ENCODE measurements at places on chromosomes 12 and 14.
A peak's percentile ranks its signal among the peaks of the same experiment; 100 is the strongest.

- no peak for DNase-seq
Observed at GRCh38 chr14:101758913-101759593, 2.5 kb upstream of the PPP2R5C start.

DNA sequence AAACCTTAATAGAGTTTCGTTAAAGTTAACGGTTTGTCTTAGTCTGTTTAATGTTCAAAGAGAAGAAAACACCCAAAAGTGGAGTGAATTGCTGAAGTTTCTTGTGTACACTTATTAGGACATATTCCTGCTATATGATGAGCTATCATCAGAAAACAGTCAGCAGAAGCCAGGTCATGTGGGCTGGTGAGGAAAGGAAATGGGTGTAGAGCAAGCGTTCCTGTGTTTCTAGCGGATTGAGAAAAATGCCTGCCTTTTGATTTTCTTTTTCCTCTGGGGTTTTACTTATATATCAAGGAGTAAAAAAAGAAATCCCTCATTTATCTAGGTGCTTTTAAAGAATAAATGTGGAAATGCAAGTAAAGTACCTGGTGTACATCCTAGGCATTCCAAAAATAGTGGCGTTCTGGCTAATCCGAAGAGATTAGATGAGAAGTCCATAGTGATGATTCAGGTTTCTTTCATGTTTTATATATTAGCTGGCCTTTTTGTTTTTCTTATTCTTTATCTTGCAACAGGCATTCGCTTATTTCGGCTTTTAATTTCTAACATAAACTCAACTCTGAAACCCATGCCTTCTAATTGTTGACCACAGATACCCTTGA, 50.7 kb downstream of the FLRT2 start:
- no peak for DNase-seq

DNA sequence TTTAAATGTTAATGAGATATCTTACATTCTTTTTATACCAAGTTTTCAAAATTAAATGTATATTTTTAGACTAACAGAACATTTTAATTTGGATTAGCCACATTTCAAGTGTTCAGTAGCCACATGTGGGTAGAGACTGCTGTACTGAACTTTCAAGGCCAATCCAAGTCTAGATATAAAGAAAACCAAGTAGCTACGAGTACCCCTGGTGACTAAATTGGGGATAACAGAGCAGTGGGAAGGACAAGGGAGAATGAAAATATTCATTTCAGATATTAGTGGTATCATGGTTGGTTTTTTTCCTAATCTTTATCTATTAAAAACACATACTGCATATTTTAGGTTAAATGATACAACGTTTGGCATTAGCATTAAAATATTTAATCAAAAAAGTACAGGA, 69.4 kb upstream of the RHOJ start:
- DNase-seq = no peak

DNA sequence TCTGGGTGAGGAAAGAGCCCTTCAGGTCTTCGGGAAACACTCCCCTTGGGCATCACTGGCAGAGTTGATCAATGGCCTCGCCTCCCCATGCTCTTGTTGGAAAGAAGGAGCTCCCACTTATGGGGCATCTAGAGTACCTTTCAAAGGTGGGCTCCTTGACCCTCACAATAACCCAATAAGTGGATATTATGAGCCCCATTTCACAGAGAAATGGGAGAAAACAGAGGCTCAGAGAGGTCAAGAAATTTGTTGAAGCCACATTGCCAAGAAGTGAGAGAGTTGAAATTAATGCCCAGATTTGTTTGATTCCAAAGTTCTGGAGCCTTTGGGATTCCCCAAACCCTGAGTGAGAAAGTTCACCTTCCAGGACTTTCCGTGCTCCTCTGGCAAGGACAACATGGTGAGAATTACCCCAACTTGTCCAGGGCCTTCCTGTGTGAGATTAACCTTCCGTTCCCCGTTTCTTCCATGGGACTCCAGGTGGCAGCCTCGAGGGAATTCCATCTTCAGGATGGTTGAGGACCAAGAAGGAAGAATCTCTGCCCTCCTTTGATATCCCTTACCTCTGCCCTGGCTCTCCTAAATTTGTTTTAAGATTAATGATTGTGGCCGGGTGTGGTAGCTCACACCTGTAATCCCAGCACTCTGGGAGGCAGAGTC, 7.5 kb upstream of the CHD4 start:
- no peak for DNase-seq

DNA sequence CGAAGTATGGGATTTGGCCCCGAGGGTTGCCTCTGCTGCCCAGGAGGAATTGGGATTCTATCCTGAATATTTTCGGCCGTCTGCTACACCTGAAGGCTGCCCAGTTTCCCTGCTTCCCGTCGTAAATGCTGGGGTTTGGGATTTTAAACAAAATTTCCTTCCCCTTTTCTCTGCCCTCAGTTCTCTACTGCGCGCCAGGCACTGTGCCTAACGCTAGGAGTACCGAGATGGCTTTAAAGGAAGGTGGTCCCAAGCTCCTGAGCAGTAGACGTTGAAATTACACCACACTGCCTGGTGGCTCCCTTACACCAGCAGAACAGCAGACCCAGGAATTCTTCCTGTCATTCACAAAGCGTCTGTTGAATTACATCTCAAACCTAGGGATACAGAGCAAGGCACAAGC, 566 bp upstream of the PRDM4 start:
- no peak for DNase-seq

GRCh38 chr12:1507308-1507707, 87.1 kb downstream of the FBXL14 start:
- no peak for DNase-seq

DNA sequence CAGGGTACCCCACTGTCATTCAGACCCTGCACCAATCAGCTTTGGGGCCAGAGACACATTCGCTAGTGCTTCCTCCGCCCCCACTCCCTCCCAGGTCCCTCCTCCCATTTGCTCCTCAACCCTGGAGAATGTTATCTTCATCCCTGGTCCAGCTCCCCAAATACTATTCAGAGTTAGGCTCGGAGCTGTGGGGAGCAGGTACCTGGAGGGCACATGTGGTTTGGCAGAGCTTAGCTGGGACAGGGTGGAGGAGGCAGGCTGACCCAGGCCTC, 19.5 kb downstream of the VSX2 start:
- DNase-seq = no peak

- no peak for DNase-seq
Observed at GRCh38 chr12:128933039-128933438, 79.8 kb downstream of the GLT1D1 start.

DNA sequence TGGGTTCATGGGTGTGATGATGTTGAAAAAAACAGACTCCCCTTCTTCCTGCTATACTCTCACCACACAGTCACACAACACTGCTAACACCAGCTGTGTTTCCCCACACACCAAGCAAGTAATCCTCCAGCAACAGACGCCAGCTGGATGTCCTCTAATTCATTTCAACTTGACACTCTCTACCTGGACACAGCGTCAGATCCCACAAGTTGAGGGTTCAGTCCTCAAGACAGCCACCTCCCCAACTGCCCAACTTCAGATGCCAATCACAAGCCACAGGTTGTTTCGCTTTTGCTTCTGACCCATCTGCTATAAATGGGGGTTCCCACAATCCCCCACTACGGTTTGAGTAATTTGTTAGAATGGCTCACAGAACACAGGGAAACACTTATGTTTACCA, 49.3 kb downstream of the TMEM30B start:
- DNase-seq = no peak

DNA sequence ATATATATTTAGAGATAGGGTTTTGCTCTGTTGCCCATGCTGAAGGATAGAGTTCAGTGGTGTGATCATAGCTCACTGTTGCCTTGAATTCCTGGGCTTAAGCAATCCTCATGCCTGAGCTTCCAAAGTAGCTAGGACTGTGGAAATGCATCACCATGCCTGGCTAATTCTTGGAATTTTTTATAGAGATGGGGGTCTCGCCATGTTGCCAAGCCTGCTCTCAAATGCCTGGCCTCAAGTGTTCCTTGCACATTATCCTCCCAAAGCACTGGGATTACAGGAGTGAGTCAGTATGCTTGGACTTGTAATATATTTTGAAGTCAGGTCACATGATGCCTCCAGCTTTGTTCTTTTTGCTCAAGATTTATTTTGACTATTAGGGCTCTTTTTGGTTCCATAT, 178.0 kb downstream of the RPAP3 start:
- no peak for DNase-seq

- DNase-seq = no peak
Observed at GRCh38 chr12:16622338-16622737, 16.4 kb upstream of the LMO3 start.

DNA sequence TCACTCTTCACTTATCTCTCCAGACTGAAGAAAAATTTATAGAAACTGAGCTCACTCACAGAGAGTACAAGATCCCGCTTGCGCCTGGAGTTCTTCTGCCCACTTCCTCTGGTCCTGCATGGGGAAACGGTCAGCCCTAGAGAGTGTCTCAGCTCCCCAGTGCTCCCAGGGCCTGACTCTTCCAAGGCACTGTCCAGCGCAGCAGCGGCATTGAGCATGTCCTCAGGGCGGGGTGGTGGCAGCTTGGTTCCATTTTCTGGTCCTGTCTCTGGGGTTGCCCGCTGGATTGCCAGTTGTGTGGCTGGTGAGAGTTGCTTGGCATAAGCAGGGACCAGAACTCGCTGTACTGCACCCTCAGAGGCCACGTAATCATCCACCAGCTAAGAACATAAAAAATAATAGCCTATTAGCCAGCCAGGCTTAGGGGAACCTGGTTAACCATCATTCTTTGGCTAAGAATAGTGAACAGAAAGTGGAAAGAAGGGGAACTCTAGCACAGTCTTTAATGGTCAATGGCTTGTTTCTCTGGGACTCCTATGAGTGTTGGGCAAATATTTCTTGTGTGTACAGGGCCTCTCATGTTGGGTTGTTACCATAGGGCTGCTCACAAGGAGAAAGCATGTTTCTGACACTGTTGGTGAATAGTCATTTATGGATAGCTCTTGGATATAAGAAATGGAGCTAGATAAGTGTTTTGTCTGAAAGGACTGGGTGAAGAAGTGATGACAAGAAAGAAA, 13.7 kb upstream of the AJUBA start:
- DNase-seq = no peak

DNA sequence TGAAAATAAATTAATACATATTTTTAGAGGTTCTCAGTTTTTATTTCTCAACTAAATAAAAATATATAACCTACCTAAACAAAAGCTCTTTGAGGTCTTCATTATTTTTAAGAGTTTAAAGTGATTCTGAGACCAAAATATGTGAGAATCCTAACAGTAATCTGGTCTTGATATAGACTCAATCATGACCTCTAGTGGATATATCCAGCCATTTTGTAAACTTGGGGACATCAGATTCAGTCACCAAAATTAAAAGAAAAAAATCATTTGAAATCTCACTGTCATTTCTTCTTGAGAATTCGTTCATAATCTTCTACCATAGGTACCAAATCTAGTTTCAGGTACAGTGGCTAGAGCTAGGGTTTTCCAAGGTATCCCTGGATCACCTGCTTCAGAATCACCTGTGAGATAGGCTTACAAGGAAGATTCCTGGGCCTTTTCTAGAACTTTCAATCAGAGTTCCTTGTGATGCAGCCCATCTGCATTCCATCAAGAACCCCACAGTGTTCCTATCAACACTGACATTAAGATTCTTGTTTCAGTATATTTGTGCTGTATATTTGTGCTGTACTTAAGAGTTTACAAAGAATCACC, 214.9 kb downstream of the ADAMTS20 start:
- DNase-seq = peak; percentile 24

DNA sequence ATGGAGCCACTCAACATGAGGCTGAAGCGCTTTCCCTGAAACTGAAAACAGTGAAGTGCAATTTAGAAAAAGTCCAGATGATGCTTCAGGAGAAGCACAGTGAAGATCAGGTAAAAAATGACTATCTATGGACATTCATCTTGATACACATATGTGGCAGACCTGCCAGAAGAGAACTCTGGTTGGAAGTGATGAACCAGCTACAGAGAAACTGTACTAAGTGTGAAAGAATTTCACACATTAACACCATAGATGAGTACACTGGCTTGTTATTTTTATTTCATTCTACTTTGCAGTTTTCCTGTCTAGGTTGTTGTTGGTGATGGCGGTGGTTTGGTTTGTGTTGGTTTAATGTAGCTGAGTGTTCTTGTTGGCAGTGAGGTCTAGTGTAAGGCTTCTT, 174.7 kb downstream of the ESR2 start:
- no peak for DNase-seq

DNA sequence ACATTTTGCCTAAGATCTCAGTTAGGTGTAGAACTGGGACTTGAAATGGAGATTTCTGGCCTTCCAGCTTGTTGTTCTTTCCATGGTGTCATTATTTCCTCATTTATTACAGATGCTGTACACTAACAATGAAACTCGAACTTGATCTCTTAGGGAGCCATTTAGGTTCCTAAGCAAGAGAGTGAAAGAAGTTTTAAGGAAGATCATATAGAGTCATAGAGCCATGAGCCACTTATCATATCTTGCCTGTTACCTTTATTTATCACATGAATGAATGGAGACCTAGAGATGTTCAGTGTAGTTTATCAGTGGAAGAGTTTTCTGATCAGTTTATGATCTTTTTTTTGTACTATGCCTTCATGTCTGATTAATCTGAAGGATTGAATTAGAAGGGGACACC, 9.9 kb downstream of the HELB start:
- DNase-seq = no peak

- DNase-seq = no peak
Observed at GRCh38 chr12:122312926-122313325, 46.6 kb upstream of the VPS33A start.

DNA sequence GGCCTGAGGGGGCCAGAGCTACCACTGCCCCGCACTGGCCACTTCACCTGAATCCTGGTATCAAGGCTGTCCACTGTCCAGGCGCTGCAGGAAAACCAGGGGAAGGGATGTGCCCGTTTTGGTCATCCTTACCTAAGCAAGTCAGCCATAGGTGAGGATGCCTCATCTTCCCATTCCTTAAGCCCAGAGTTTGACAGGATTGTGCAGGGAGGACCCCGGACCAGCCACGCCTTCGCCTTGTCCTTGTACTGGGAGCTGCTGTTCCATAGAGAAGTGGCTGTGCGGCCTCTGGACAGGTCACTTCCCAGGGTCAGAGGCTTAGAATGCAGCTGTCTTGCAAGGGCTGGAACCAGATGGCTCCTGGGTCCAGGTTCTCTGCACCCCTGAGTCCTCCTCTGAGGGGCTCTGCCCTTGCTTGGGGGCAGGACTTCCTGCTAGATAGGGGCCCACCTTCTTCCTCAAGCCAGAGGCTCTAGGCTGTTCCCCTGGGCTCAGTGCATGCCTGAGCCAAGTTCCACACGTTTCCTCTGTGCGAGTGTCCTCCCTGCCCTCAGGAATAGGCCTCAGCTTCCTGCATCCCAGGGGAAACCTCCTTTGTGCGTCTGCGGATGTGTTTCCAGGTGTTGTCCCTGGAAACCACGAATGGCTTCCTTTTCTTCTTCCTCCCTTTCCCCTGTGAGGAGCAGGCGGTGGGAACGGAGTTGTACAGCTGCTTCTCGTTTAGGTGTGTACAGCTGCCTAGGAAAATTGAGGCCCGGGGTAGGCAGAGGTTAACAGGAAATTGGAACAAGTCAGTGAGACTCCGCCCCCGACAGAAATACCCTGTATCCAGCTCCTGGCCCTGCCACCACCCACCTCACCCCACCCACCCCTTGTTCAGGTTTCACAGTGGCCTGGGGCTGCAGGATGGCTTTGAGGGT, 54.3 kb upstream of the RIN3 start:
- no peak for DNase-seq

GRCh38 chr12:46933947-46934346, 108.2 kb upstream of the SLC38A4 start:
- peak; percentile 54 for DNase-seq

Data from stromal cell of bone marrow (primary cell).